ENCODE measurements at places on chromosomes 13 and 19.

DNA sequence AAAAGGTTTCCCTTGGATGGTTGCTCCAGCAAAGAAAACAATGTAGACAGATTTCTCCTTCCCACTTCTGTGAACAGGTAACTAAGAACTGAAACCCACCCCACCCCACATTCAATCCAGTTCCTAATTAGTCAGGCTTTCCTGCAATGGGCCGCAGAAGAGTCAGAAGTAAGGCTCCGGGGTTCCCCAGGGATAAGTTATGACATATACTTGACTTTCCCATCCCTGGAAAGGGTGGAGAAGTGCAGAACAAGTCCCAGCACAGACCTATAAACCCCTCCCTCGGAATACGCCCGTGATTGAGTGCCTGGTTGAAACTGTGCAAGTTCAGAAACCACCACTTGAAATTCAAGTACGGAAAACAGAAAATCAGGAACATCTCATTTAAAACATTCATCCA is 24.9 kb downstream of the RCBTB2 start:
- DNase-seq = no peak

DNA sequence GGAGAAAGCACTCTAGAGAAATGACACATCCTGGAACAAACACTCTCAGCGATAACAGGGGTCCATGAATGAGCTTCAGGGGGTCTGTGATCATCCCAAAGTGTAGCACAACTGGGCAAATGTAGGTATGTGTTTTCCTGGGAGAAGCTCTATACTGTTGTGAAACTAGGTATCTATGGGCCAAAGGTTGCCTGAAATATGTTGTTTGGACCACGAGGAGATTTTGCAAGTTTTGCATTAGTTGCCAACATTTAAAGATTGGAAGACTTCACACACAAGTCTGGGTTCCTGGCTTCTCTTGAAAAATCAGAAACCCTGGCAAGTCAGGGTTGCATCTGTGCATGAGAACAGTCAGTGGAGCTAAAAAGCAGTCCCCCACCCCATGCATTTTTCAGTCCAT is 26.7 kb upstream of the POU2F2 start:
- no peak for DNase-seq

DNA sequence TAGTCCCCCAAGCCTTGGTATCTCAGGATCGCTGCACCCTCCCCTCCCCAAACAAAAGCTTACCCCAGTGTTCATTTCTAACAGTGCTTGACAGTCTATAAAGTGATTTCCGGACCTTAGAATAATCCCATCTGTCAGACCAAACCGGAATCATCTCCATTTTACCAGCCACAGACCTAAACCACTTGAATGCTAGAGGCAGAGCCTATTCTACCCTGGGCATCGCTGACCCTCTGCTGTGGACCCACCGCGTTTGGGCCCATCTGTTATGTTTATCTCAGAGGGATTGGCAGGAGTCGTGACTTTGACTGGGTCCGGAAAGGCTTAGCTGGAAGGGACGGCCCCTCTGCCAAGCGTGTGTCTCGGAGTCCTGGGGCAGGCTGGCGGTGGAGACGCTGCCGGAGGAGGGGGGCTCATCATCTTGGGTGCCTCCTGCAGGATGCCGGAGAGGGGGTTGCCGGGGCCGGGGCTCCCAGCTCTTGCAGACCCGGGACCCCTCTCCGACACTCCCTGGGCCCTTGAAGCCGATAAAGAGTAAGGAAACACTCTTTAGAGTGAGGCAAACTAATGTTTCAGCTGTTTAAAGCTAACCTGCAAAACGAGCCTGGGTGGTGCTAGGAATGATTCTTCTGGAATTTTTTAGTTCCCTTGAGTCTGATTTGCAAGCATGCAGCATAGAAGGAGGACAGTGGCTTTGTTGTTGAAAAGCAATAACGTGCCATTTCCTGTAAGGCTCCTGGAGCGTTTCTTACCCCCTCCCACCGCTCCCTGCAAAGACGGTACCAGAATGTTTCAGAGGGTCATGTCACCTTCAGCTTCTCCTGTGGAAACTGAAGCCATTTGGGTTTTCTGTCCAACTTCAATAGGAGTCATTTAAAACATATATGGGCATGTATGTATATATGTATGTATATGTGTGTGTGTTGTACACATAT is 1.3 kb downstream of the SLC25A42 start:
- no peak for DNase-seq

DNA sequence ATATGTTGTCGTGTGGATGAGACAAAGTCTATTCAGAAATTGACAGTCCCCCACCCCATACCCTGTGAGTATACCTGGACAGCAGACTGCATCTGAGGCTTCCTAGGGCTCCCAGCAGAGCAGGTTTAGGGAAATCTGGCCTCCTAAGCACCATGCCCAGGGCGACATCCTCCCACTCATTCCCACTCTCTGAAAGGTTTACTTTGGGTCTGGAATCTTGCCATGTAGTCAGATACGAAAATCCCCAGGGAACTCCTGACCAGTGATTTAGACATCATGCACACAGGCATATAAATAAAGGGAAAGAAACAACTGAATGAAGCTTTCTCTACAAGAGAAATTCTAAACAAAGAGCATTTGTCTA is 717 bp upstream of the NALCN start:
- no peak for DNase-seq

DNA sequence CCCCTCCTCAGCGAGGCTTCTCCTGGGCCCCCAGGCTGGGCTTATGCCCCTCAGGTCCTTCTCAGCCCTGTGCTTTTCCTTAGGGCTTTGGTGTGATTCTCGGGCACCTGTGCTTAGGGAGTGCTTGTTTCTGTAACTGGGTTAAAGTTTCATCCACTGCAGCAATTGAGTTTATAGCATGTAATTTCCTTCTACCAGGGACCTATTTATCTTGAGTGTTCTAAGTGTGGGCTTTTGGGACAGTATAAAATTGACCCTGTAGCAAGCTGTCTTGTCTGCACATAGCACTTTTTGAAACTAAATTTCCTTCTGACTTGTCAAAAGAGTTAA is 47.6 kb downstream of the GATAD2A start:
- no peak for DNase-seq

GRCh38 chr13:104198801-104199200 is 1132.6 kb upstream of the SLC10A2 start:
- DNase-seq = peak; percentile 22

- no peak for DNase-seq
Observed at GRCh38 chr13:25802579-25802978, 249.2 kb downstream of the SHISA2 start.

DNA sequence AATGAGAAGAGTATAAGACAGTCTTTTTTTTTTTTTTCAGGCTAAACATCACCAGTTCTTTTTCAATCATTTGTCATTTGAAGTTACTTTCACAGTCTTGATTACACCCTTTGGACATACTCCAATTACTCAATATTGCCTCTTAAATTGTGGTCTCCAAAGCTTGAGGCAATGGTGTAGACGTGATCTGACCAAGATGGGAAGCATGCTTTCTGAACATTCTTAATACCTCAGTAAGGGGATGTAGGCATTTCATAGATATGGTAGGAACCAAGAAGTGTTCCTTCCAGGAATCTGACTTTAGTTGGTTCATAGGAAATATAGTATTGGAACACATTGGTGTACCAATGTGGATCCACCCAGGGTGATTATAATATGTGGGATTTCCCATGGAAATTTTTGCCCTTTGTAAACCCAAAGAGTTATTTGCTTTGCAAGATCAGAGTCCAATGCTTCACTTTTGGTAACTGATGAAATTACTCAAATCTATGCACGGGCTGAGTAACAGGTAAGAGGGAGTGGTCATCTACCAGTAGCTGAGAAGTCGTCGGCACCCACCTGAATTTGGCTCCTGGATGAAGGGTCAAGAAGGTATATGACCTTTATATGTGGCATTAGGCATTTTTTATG is 62.2 kb downstream of the ERCC5 start:
- no peak for DNase-seq

DNA sequence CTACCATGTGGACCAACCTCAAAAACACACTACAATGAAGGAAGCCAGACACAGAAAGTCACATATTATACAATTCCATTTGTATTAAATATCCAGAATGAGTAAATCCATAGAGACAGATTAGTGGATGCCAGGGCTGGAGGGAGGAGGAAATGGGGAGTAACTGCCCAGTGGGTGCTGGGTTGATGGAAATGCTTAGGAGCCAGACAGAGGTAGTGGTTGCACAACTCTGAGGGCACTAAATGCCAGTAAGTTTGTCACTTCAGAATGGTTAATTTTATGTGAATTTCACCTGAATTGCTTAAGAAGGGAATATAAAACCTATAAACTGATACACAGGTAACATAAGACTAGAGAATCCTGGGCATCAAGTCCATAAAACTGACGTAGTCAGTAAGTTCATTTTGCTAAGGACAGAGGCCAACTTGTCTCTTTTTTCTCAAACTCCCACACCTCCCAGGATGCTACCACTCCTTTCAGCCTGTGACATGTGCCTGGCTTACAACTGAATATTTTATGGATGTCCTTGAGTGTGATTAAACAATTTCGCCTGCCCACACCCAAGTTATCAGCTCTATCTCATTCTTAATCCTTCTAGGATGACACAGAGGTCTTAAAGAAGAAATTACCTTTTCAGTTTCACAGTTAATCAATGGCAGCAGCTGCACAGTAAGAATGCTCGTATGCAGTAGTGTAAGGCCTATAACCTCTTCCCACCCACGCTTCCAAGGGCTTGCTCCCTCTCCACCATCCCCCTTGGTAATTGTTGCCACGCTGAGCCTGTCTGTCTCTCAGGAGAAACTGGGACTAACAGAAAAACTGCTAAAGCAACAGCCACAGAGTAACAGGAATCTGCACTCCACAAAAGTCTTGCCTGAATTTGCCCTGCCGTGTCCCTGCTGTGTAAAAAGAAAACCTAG is 5.9 kb upstream of the MLNR start:
- DNase-seq = no peak

DNA sequence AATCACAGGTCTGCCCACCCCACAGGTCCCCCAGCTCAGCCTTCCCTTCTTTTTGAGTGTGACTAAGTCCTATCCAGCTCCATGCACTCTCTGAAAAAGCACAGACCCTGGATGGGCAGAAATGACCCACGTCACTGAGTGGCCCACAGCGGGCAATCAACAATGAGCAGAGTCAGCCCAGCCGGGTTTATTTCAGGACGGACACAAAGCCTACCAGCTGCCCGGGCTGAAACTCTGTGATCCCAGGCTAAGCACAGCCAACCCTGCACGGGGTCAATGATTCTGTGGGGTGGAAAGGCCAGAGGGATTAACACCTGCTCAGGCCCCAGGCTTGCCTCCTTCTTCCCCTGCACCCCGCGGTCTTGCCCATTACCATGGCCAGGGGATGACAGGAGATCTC is 8.4 kb downstream of the NAPA start:
- DNase-seq = no peak

- no peak for DNase-seq
Observed at GRCh38 chr19:6376512-6377190, 918 bp upstream of the PSPN start.

- DNase-seq = no peak
Observed at GRCh38 chr13:95002126-95002525, 289.8 kb upstream of the SOX21 start.

GRCh38 chr13:45208132-45208531 is 7.3 kb upstream of the KCTD4 start:
- DNase-seq = no peak

- no peak for DNase-seq
Observed at GRCh38 chr19:33724721-33725060, 72.0 kb upstream of the KCTD15 start.

- DNase-seq = no peak
Observed at GRCh38 chr13:102374233-102374632, 27.6 kb downstream of the FGF14 start.

DNA sequence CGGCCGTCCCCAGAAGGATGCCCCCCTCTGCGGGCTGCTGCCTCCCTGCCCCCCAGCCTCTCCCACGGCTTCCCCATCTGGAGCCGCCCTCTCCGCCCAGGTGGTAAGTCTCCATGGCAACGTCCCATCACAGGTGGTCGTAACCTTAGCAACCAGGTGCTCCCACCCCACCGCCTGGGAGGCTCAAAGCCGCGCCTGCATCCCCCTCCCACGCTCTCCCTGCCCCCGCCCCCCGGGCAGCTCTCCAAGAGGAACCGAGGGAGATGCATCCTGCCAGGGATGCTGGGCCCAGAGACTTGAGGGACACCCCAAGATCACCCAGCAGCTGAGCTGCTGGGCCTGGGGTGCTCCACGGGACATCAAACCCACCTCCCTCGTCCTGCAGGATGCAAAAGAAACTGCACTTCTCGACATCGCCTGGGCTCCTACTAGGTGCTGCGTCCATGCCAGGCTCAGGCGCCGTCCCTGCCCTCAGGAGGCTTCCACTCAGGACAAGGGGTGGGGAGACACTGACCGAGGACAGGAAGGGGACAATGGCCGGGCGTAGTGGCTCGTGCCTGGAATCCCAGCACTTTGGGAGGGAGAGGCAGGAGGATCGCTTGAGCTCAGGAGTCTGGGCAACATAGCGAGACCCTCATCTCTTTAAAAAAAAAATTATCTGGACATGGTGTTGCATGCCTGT is 5.0 kb upstream of the LINGO3 start:
- no peak for DNase-seq

- no peak for DNase-seq
Observed at GRCh38 chr13:88042489-88042888, 371.3 kb downstream of the SLITRK5 start.

Data from muscle of back (tissue), 13 donors.